ENCODE measurements at places on chromosomes 6 and 20.
A peak's percentile ranks its signal among the peaks of the same experiment; 100 is the strongest.

DNA sequence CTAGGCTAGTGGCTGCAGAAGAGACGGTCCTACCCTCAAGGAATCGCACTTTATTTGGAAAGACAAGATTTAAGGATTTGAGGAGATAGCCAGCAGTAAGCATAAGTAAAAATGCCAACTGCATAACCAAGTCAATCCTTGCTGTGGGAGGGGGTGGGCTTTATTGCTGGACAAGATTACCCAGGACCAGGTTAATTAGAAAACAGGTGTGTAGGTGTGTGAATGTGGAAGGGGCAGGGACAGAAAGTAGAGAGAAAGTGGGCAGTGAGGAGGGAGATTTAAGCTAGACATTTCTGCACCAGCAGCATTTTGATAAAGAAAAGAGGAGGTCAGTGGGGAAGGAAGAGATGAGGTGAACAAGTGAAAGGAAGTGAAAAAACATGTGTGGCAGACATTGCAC, 89.7 kb upstream of the OGFRL1 start:
- DNase-seq, result no peak

DNA sequence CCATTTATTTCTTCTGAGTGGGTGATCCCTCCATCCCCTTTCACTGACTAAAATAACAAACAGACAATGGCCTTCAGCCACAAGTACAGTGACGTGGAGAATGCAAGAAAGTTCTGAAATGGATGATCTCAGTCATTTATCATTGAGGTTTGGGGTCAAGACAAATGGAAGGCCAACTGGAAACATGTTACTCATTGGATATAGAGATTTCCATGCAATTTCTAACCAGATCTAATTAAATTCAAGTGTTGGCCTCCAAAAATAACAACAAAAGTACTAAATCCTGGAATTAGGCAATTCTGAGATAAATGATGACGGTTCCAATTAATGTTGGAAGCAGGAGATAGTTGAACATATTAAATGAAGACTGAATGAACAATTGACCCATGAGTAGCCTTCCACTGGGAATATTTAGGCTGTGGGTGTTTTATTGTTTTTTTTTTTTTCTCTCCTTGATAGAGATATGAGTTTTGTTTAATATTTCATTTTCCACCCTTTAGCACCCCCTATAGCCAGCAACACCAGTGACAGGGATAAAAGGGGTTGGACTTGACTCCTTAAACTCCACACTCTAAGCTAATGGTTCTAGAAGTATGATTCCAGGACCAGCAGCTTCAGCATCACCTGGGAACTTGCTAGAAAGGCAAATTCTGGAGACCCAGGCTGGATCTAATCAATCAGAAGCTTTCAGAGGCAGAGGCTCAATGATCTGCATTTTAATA, 112.8 kb downstream of the BCAS1 start:
- no peak for DNase-seq

- DNase-seq, result no peak
Measured at GRCh38 chr20:25011261-25011660, 18.7 kb upstream of the APMAP start.

DNA sequence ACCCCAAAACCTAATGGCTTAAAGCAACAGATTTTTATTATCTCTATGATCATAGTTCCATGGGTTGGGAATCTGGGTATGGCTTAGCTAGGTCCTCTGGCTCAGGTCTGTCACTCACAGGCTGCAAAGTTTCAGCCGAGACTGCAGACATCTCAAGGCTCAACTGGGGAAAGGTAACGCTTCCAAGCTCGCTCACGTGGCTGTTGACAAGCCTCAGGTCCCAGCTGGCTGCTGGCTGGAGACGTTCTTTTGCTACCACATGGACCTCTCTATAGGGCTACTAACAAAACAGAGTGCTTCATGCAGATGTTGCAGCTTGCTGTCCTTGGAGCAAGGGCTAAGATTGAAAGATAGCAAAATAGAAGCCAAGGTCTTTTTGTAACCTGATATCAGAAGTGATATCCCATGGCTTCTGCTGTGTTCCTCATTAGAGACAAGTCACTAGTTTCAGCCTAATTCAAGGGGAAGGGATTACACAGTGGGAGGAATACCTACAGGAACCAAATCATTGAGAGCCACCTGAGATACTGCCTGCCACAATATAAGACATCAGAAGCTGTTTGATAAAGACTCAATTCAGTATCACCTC, 6.6 kb downstream of the HTR1E start:
- no peak for DNase-seq

DNA sequence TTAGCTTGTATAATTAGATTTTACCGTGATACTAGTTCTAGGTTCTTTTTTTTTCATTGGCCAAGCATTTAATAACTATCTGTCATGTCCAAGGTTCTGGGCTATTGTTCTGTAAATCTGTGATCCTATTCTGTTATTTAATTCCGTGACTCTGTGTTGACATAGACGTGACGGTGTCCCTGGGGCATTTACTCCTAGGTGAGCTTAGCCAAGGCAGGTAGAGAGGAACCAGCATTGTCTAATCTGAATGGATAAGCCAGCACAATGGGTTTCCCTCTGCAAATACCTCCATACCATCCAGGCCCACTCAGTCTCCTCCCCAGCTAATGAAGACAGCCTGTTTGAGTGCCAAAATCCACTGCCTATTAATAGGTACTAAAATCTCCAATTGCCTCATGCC, 8.9 kb upstream of the CDSN start:
- DNase-seq, result no peak

- DNase-seq, result no peak
Measured at GRCh38 chr6:158686791-158687381, 37.0 kb downstream of the SYTL3 start.

GRCh38 chr6:134324766-134325165, 6.9 kb upstream of the SGK1 start:
- no peak for DNase-seq

DNA sequence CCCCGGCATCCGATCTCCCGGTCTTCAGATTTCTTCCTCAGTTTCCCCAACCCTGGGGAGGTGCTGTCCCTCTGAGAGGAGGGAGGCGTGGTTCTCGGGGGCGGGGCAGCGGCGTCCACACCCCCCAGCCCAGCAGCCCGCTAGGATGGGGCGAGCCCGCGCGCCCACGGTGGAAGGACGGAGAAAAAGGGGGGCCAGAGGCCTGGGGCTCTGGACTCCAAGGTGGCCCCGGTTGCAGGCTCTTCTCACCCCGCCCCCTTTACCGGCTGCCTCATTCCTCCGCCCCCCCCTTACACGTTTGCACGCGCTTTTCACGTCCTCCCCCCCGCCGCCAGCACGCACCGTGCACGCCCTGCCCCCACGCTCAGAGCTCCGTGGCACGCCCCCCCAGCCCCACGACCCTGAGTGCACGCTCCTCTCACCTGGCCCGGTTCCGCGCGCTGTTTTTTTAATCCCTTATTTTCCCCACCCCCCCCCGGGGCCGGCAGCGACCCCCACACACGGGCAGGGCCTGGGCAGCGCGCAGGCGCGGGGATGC, 402 bp downstream of the ZBTB12 start:
- DNase-seq, result peak; percentile 60

DNA sequence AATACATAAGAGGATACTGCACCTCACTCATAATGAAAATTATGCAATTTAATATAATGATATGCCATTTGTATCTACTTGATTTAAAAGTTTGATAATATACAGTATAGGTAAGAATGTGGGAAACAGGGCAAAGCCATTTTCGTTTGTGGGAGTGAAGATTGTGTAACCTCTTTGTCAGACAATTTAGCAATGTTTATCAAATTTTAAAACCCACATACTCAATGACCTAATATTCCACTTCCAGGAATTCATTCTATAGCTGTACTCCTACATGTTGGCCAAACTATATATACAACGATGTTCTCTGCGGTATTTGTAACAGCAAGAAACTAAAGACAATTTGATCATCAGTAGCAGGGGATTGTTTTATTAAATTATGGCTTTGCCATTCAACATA, 17.8 kb upstream of the FKBP5 start:
- DNase-seq, result no peak

DNA sequence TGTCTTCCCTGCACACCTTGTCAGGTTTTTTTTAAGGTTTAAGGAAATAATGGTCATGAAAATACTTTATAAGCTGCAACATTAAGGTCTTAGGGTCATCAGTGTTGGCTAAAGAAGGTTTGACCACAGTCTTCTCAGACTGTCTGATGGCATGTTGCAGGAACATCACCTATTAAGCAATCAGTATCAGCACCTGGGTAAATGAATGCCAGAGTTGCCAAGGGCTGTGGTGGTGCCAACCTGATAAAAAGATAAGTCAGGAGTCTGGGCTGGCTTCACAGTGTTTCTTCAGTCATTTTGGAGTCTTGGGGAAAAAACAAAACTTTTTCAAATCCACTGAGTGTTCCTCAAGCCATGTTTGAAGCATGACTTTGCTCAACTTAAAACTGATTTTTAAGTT, 61.5 kb upstream of the VSTM2L start:
- DNase-seq, result no peak

DNA sequence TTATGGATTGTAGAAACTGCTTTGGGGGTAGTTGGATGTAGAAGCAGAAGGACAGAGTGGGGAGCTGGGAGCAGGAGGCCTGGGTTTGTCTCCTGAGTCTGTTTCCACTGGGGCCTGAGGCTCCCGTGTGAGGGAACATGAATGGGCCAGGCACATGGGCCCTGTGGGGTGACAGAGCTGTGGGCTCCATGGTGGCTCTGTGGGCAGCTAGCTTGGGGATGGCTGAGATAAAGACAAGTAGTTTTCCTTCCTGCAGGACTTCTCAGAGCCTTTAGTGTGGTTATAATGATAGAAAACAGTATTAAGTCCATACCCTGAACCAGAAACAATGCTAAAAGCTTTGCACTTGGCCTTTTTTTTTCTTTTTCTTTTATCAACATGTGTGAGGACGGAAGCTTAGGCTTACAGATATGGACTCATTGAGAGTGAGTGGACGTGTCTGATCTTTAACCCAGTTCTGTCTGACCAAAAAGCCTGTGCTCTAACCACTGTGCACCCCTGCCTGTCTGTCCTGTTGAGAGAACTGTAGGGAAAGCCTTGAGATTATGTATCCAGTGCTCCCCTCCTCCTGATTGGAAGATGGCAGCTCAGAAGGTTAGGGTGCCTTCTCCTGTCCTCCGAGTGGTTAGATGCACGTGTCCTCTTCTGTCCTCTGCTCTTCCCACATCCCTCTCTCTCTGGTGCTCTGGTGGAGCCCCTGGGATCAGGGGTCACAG, 98.3 kb downstream of the CDH26 start:
- no peak for DNase-seq

- DNase-seq, result no peak
Measured at GRCh38 chr6:35141007-35141655, at the start of gene TCP11. TSS of gene TCP11 (minus strand) at chr6:35141339. CDS start at chr6:35140870, 469 bp downstream.

GRCh38 chr6:31453259-31453658, 44.7 kb upstream of the MICB start:
- no peak for DNase-seq

GRCh38 chr6:12289365-12289919, 719 bp upstream of the EDN1 start:
- DNase-seq, result peak; percentile 22

DNA sequence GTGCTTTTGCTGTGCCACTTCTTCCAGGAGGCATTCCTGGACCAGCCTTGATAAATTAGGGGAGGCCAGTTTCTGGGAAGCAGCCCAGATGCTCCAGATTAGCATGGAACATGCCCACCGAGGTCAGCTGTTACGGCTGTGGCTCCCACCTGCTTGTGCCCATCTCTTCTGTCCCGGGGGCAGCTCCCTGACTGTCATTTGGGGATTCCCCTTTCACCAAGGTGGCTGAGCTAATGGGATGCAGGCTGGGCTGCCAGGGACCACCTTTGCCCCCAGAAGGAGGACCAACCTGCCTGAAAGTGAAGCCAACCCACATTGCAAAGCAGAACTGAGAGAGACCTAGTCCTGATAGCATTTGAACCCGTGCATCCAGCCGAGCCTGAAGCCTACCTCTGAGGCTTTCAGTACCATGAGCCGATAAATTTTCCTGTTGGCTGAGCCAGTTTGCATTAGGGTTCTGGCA, 85.3 kb downstream of the PTPN1 start:
- no peak for DNase-seq

GRCh38 chr6:15484821-15485220, 178.0 kb downstream of the DTNBP1 start:
- no peak for DNase-seq

- DNase-seq, result no peak
Measured at GRCh38 chr6:16048221-16048620, 80.7 kb upstream of the MYLIP start.
